ENCODE measurements at places on chromosomes 2 and 18. TPM values are rescaled to one million over a fixed set of nuclear protein-coding genes. Genes with fewer than 3 reads are reported as not detected.

The TGFA gene
- total RNA-seq = 0.86 TPM

The GALNT14 gene
- total RNA-seq = 1.3 TPM

The SLC4A5 gene
- total RNA-seq = 3.2 TPM

The FMNL2 gene
- total RNA-seq = 0.48 TPM
